ENCODE measurements at places on chromosomes 12 and 14.

DNA sequence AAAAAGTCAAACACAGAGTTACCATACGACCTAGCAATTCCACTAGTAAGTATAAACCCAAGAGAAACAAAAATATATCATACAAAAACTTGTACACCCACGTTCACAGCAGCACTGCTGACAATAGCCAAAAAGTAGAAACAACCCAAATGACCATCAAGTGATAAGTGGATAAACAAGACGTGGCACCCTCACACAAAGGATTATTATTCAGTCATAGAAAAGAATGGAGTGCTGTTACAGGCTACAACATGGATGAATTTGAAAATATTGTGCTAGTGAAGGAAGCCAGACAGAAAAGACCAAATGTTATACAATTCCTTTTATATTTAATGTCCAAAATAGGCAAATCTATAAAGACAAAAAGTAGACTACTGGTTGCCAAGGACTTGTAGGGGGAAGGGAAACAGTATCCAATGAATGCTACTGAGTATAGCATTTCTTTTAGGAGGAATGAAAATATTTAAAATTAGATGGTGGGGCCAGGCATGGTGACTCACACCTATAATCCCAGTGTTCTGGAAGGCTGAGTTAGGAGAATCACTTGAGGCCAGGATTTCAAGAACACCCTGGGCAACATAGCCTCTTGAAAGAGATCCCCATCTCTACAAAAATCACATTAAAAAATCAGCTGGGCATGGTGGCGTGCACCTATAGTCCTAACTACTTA is 41.9 kb downstream of the SPTLC2 start:
- DNase-seq = no peak

GRCh38 chr14:61927520-61927919 is 165.3 kb downstream of the SNAPC1 start:
- no peak for DNase-seq

DNA sequence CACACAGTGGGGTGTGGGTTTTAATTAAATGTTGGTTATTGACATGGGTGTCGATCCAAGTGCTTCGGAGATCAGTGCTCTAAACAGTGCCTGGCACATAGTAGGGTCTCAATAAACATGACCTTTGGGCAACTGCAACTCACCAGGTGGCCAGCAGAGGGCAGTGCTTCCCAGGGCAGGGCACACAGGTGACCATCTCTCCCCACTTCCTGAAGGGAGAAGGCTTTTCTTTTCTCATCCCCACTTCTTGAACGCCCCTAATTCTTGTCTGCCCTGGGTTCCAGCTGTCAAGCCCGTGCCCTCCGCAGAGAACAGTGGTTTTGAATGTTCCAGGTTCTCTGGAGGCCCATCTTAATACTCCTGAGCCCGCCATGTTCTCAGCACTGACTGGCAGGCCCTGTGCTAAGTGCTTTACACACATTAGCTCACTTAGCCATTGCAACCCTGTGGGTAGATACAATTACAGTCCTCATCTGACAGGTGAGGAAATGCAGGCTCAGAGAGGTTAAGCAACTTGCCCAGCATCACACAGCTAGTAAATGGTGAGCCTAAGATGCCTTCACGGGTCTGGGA is 16.3 kb downstream of the RAPGEF3 start:
- DNase-seq = peak; percentile 49

DNA sequence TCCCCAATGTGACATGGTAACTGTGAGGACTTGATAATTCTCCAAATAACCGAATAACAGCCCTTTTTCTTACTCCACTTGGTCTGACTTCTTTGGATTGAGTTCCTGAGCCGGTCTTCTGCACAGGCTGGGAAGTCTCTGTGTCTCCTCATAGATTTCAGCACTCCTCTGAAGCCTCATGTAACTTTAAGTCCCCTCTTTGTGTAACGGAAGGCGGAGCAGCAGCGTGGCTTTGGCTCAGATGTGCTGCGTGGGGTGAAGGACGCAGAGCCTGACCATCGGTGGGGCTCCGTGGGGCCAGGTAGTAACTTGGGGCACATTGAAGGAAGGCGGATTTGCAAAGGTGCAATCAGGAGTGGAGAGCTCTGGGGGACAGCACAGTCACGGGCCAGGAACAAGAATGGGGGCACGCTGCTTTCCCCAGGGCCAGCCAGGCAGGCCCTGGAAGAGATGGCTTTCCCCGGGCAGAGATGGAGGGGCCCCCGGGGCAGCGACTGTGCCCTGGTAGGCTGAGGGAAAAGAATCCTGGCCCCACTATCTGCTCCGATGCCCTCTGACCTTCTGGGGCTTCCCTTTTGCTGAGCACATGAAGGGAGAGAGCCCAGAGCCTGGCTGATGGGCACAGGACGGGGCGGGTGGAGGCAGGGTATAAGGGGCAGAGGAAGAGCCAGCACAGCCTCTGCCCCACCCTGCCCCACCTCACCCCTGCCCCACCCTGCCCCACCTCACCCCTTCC is 56.9 kb downstream of the ADGRD1 start:
- DNase-seq = no peak

GRCh38 chr14:51093371-51094281 is 1.3 kb downstream of the TRIM9 start:
- DNase-seq = no peak

- DNase-seq = peak; percentile 17
These were observed 16.9 kb downstream of the OR6S1 start for GRCh38 chr14:20624495-20625070.

DNA sequence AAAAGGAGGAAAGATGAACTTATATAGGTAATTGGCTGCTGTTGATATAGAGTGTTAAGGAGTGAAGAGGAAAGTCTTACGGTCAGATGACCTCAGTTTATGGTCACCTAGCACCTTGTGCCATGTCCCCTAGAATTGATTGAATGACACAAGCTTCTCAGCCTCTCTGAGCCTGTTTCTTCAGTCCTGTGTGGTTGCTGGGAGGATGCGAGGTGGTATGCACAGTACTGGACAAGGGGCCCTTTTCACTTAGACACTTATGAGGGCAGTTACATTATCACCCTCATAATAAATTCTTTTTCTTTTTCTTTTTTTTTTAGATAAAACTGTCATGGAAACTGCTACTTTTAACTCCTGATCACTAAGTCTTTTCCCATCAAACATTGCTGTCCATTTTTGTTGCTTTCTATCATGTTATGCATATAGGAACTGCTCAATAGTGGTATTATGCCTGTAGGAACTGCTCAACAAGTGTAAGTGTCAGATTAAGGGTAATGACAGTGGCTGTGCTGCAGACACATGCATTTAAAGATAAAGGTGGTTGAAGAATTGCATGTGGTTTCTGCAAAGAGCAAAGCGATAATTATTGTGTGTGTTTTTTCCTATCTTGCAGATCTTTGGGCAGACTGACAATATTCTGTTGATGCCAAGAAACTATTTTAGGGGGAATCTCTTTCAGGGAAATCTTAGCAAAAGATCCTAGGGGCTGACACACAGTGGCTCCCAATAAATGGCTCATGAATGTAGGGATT is 11.6 kb downstream of the ANO6 start:
- no peak for DNase-seq

- DNase-seq = peak; percentile 98
These were observed 21.1 kb upstream of the LGALS3 start for GRCh38 chr14:55107766-55108554.

DNA sequence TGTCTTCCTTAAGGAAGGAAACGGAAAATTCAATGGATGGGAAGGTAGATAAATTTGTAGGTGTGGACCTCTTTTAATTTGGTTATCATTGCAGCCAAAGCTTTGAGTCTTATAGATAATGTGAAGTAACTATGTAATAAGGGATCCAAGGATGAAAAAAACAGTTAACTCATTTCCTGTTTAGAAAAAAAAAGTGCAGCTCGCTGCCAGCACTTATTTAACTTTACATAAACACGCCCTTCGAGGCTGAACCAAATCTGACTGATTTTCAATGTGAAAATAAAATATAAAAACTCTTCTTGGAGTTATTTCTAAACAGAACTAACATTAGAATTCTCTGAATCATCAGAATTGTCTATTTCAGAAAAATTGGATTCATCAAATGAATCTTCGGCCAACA is 7.0 kb downstream of the NUBPL start:
- no peak for DNase-seq

DNA sequence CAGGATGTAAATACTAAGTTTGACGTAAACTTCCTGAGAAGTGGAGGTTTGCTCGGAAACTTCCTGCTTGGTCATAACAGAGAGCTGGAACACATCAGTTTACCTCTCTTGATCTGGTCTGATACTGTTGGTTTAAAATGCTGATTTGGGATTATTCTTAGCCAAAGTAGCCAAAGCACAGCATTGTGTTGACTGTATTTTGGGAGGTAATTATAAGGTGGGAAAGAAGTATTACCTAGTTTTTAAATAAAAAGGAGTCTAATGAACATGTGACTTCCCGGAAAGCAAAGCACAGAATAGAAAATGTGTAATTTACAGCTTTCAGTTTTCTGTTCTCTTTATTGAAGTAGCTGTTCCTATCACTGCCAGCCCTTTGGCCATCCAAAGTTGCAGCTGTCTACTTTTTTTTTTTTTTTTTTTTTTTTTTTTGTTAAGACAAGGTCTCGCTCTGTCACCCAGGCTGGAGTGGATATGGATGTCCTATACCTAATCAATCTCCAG is 52.2 kb upstream of the SRP54 start:
- DNase-seq = no peak

GRCh38 chr14:103384450-103385151 is 614 bp upstream of the MARK3 start:
- DNase-seq = no peak

DNA sequence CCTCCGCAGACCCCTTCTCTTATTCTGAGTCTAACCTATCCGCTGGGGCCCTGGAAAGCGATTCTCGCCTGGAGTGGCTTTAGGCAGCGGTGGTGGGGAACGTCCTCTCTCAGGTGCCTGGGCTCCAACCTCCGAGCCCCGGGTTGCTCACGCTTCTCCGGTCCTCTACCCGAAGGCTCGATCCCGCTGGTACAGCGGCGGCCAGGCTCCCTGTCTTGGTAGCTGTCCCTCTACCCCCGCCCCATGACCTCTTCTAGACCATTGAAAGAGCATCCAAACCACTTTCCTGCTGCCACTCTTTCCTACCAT is 505 bp upstream of the HEBP1 start:
- DNase-seq = peak; percentile 74

GRCh38 chr14:93163564-93163963 is 21.1 kb downstream of the MOAP1 start:
- DNase-seq = no peak

DNA sequence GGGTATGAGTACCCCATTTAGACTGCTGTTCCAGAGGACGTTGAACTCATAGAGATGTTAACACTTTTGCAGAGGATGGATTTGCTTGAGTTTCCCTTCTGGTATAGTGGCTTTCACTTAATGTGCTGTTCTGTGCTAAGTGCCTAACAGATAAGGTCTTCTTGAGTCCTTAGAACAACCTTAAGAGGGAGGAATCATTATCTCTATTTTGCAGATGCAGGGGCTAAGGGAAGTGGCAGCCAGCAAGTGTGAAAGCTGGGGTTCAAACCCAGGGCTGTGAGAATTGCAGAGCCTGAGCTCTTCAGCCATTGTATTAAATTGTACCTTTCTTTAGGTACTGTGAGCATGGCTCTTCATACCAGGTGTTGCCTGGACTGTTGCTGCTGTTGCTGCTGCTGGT is 122.1 kb upstream of the NRXN3 start:
- no peak for DNase-seq

GRCh38 chr14:22583994-22584393 is 5.0 kb downstream of the DAD1 start:
- no peak for DNase-seq

DNA sequence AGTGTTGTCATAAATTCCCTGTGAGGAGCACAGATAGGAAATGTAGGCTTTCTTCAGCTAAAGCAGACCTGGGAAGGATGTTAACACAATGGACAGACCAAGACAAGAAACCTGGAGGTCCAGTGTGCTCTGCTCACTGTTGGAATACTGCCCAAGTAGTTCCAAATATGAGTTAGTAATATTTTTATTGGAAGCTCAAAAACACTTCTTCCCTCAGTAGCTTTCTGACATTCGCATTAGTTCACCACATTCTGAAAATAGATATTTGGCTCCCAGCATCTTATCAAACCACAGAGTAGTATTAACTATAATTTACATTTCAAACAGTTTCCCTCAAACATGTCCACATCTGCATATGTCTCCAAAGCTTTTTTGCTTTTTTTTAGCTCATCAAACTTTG is 74.8 kb upstream of the PYGL start:
- DNase-seq = no peak

- DNase-seq = peak; percentile 31
These were observed 30.0 kb downstream of the SLC38A2 start for GRCh38 chr12:46342562-46343033.

DNA sequence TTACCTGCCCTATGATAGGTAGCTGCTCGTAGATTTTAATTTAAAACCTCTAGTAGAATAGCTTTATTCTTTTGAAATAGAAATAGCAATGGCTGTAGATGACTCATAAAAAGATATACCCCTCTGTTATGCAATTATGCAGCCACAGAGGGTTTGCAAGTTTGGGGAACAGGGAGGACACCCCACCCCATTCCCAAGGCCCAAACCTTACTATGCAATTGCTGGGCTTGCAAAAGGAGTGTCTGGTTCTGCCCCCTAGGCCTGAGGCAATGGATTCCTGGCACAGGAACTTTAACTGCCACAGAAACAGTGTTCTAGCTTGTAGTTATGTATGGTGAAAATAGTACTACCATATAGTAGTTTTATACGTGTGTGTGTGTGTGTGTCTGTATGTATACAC is 403.3 kb downstream of the ADAMTS20 start:
- no peak for DNase-seq

- DNase-seq = peak; percentile 99
These were observed at the start of gene TBX3 for GRCh38 chr12:114684098-114684869. Gene TBX3 (minus strand): TSS chr12:114684175. CDS start chr12:114683200, 975 bp downstream.

- peak; percentile 45 for DNase-seq
These were observed 246.0 kb downstream of the ZFP36L1 start for GRCh38 chr14:68546839-68547238.

DNA sequence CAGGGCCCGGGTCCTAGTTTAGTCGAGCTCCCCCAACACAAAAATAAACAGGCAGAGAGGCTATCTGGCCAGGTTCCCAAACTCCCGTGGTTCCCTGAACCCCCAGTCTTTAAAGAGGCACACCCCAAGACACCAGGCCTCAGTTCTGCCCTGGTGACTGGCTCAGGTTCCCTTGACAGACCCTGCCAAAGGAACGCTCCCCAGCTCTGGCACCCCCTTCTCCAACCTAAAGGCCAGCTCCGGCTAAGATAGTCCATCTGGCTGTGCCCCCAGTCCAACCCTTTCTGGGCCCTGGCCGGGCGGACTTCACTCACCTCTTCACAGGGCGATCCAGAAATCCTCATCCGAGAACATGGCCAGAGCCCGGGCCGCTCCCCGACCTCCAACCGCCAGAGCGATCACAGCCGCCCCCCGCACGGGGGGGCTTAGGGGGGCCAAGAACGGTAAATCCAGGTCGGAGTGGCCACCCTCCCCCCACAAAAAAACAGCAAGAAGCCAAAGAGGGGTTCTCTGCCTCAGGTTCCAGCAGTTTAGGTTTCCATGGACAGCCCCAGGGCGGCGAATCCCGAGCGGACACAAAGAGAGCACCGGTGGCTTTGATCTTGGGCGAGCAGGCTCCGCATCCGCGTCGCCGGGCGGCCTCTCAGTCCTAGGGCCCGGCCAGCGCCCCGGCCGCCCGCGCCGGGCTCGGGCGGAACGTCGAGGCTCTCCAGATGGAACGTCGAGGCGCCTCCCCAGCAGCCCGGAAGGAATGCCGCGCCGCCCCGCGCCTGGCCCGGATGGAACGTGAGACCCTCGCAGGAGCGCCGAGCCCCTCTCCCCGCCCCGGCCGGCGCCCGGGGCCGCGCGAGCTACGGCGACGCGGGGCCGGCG is 1.1 kb downstream of the KMT2D start:
- peak; percentile 43 for DNase-seq

- no peak for DNase-seq
These were observed 152.2 kb downstream of the PDE3A start for GRCh38 chr12:20520532-20520931.

All from SW480 (cell line).